NT2/D1 (cell line): ENCODE measurements at places on chromosomes 2 and 18.

GRCh38 chr2:141923657-141924056 lies 207.2 kb downstream of the LRP1B start:
- no peak for DNase-seq

GRCh38 chr2:223925106-223925505 lies 20.0 kb downstream of the WDFY1 start:
- no peak for DNase-seq

GRCh38 chr18:76099931-76100457 lies 395.0 kb downstream of the ZNF516 start:
- no peak for DNase-seq

DNA sequence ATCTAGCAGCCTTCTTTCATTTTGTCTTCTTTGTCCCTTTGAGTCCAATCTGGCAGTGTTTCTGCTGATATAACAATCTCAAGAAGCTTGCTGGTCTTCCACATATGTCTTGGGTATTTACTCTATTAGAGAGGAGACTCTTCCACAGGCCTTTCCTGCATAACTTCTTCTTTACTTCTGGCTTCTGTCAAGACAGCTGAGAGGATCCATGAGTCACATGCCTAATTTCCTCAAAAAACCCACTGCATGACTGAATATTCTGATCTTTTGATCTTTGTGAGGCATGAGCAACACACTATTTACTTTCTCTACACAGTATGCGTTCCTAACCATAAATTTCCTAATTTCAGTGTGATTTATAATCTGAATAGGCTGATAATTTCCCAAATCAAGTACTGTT lies 5.1 kb upstream of the DCC start:
- no peak for DNase-seq

DNA sequence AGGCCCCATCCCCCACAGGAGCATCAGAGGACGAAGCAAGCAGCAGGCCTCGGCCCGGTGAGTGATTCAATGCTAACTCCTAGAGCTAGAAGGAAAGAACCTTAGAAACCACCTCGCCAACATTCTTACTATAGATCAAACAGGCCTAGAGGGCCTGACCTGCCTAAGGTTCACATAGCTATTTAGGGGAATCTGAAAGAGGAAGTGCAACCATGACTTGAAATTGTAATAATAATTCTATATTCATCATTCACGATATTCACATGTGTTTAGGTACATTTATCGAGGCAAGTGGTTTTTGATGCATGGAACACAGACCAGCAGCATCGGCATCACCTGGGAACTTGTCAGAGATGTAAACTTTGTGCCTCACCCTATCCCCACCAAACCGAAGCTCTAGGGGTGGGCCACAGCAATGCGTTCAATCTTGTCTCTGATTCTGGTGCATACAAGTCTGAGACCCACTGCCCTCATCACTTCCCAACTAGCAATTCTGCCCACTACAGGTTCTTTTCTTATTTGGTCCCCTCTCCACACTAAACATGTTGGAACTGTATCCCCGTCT lies 78.0 kb upstream of the DNMT3A start:
- DNase-seq = no peak

DNA sequence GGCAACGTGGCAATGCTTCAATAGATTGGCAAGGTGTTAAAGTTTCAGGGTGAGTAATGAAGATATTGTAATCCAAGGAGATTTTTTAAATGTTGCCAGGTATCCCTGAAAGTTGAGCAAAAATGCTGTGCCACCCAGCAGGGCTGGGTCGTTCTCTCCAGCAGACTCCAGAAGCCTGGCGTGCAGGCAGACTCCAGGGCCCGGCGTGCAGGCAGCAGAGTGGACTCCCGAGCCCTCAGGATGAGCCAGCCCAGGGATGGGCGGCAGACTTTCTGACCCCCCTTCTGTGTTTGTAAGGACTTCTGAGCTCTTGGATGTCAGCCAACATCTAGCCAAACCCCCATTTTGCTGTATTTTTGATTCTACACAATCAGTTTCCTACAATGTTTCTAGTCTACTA lies 289.1 kb downstream of the ZNF516 start:
- DNase-seq = no peak

- DNase-seq = no peak
Observed at GRCh38 chr2:126643431-126643830, 12.5 kb upstream of the GYPC start.

DNA sequence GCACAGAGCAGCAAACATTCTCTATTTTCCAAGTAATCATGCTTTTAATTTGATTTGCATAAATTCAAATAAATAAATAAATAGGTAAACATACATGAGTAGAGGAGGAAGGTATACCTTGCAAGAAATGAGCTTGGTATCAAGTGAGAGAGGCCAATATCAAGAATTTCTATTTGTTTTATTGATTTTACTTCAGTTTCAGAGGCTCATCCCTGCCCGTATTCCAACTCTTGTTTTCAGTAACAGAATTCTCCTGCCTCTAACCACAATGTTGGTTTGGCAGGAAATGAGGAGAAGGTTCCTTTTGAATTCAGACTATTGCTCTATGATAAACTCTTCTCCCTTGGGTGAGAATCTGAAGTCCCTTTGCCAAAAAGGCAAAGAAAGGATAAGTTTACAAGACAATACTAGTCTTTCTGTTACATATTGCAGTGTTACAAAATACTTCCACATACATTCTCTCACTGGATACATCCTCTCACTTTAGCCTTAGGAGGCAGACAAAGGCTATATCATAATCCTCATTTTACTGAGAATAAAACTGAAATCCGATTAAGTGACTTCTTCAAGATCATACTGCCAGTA lies 68.3 kb upstream of the ZNF397 start:
- DNase-seq = no peak

DNA sequence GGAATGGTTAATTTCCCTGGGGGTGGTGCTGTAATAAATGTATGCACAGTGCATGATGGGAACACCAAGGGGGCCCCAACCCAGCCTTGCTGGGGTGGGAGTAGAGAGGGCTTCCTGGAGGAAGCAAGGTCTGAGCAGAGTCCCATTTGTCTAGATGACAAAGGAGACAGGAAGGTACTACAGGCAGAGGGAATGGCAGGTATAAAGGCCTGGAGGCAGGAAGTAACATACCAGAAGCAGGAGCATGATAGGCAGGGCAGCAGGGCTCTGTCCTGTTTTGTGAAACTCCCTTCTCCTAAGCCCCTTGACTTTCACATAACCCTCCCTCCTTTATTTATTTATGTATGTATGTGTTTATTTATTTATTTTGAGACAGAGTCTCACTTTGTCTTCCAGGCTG lies 3.9 kb downstream of the GMPPA start:
- no peak for DNase-seq

GRCh38 chr18:65808759-65809158 lies 57.9 kb downstream of the CDH7 start:
- no peak for DNase-seq

GRCh38 chr2:15547115-15547876 lies 13.8 kb downstream of the NBAS start:
- DNase-seq = no peak

- no peak for DNase-seq
Observed at GRCh38 chr18:24112874-24113615, 25.8 kb upstream of the CABYR start.
